ENCODE measurements at places on chromosomes 6 and 20.

GRCh38 chr6:21598674-21599023 lies 5.1 kb downstream of the SOX4 start:
- DNase-seq: no peak

GRCh38 chr20:42191140-42191860 lies 573.1 kb upstream of the CHD6 start:
- no peak for DNase-seq

DNA sequence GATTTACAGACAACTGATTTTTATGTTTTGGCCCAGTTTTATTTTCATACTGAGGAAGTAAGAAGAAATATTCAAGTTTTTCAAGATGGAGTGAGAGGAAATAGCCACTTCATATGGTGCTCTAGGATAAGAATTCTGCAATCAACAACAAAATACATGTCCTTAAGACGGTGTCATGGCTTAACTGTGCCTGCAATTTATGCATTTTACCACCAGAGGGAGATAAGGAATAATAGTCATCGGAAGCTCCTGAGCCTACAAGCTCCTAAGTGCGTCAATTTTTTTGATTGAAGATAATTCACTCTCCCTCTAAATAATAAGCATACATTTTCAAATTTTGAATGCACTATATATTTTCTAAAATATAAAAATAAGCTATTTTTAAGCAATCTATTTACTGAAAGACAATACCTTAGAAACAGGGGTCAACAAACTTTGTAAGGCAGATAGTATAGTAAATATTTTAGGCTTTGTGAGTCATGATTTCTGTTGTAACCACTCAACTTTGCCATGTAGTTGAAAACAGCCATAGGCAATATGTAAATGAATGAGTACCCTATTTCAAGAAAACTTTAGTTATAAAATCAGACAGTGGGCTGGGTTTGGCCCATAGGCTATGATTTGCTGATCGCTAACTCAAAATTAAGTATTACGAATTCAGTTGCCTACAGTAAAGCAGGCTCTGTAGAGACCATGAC lies 230.9 kb upstream of the DTNBP1 start:
- no peak for DNase-seq

GRCh38 chr6:155542036-155542435 lies 86.4 kb upstream of the NOX3 start:
- peak; percentile 99 for DNase-seq

GRCh38 chr6:170106906-170107525 lies 183.9 kb downstream of the DLL1 start:
- DNase-seq: no peak

DNA sequence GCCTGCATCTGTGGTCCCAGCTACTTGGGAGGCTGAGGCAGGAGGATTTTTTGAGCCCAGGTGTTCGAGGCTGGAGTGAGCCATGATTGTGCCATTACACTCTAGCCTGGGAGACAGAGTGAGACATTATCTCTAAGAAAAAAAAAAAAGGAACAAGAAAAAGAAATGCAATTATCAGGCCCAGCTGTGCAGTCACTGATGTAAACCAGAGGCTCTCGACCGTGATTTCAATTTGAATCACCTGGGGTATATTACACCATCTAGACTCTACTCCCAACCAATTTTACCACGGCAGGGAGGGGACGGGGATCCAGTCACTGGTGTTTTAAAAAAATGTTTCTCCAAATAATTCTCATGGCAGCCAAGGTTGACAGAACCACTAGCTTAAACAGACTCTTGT lies 48.8 kb upstream of the NKX2-2 start:
- DNase-seq: no peak

GRCh38 chr6:46203391-46204177 lies 32.8 kb upstream of the ENPP5 start:
- no peak for DNase-seq

- no peak for DNase-seq
Observed at GRCh38 chr6:170295510-170296422, 4.9 kb upstream of the DLL1 start.

- DNase-seq: no peak
Observed at GRCh38 chr20:760751-761417, 7.4 kb downstream of the SLC52A3 start.

- no peak for DNase-seq
Observed at GRCh38 chr6:89459501-89459900, 26.5 kb downstream of the ANKRD6 start.

DNA sequence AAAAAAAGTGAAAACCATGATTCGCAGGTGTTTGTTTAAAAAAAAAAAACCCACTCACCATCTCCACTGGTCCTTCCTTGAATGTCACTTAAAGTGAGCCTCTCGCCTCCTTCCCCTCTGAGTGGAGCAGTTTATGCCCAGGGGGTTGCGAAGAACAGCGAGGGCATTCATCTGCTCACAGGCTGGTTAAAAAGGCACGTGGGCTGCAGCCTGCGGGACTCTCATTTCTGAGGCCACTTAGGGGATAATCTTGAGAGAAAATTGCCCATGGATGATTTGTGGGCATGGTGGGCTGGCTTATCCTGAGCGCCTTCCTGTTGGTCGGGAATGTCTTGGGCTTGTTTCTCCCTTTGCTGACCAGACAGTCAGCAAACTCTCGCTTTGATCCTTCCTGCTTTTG lies 18.9 kb downstream of the BCAS4 start:
- DNase-seq: no peak

DNA sequence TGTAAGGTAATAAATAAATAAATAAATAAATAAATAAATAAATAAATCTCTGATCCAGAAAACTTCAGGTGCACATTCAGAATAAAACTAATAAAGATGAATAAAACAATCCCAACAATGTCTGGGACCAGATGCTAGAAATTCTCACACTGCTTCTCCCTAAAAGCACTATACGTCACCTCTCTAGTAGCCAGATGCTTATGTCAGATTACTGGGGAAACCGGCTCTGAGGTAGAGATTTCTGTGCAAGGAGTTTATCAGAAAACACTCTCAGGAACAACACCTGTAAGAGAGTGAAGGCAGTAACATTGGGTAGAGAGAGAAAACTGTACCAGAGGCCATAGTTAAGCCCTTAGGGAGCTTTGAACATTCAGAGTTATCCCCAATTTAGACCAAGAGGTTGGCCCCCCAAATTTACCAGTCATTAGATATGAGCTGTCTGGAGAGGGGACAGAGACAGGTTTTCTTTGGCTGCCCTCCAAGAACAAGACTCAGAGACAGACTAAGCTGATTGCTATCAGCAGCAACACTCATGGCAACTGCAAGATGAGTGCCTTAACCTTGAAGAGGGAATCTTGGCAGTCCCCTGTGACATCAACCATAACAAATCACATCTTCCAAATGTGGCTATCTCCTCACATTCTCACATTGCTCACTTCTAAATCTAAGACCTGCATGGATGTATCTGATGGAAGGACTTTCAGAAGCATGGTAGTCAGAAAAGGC lies 151.2 kb upstream of the BMP5 start:
- no peak for DNase-seq

- no peak for DNase-seq
Observed at GRCh38 chr6:6856538-6857523, 250.9 kb upstream of the RREB1 start.

All from NCI-H524 treated with DMSO at 0.1 percent for 48 hours (cell line).